ENCODE measurements at places on chromosomes 6 and 20. TPM values are rescaled to one million over a fixed set of nuclear protein-coding genes. Genes with fewer than 3 reads are reported as not detected.

DNA sequence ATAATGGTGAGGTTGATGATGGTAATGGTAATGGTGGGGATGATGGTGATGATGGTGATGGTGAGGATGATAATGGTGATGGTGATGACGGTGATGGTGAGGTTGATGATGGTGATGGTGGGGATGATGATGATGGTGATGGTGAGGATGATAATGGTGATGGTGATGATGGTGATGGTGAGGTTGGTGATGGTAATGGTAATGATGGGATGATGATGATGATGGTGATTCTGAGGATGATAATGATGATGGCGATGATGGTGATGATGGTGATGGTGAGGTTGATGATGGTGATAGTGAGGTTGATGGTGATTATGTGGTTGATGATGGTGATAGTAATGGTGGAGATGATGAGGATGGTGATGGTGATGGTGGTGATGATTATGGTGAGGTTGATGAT, 9.7 kb downstream of the BPI start:
- no peak overlapping the region for H3K27ac ChIP-seq
- no peaks in the 10 kb centered on the region for H3K27me3 ChIP-seq
- no peak overlapping the region for H3K4me3 ChIP-seq
- H3K4me1 ChIP-seq: no peaks in the 10 kb centered on the region

GRCh38 chr6:45253453-45253852, 74.7 kb upstream of the RUNX2 start:
- H3K27ac ChIP-seq: no peak overlapping the region
- no peak overlapping the region for H3K4me3 ChIP-seq
- H3K27me3 ChIP-seq: no peaks in the 10 kb centered on the region

DNA sequence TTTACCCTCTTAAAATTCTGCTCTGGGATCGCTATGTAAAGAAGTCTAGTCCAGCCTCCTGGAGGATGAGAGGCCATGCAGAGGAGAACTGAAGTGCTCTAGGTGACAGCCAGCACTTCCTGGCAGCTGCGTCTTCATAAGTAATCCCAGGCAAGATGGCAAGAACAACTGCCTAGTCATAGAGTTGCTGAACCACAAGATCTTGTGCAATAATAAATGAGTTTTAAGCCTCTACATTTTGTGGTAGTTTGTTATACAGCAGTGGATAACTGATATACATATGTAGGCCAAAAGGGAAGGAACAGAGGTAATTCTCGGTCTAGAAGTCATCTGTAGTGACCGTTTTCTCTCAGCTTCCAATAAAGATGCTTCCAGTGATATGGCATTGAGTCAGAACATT, 103.8 kb upstream of the FLRT3 start:
- H3K27ac ChIP-seq: no peak overlapping the region
- H3K4me3 ChIP-seq: no peak overlapping the region
- H3K4me1 ChIP-seq: peaks cover 8% of the 10 kb centered on the region
- H3K36me3 ChIP-seq: no peaks in the 10 kb centered on the region

- no peaks in the 10 kb centered on the region for H3K36me3 ChIP-seq
- H3K27me3 ChIP-seq: no peaks in the 10 kb centered on the region
- H3K27ac ChIP-seq: no peak overlapping the region
- peaks cover 8% of the 10 kb centered on the region for H3K4me1 ChIP-seq
These were observed 21.3 kb downstream of the GRM1 start for GRCh38 chr6:146050168-146050567.

DNA sequence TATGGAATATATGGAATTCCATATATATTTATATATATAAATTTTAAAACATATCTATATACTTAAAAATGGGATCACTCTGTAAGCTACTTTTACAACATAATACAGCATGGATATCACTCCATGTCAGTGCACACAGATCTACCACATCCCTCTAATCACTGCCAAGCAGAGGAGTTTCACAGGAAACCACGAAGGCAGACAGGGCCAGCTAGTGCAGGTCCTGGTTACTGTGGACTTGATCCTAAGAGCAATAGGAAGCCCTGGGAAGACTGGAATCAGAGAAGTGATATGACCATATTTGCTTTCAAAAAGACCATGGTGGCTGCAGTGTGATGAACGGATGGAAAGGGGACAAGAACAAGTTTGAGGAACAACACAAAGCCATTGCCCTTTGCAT, 40.0 kb upstream of the NRN1 start:
- no peaks in the 10 kb centered on the region for H3K4me1 ChIP-seq
- no peak overlapping the region for H3K27ac ChIP-seq
- no peaks in the 10 kb centered on the region for H3K36me3 ChIP-seq
- no peaks in the 10 kb centered on the region for H3K27me3 ChIP-seq
- H3K4me3 ChIP-seq: no peak overlapping the region
- DNase-seq: no peak

DNA sequence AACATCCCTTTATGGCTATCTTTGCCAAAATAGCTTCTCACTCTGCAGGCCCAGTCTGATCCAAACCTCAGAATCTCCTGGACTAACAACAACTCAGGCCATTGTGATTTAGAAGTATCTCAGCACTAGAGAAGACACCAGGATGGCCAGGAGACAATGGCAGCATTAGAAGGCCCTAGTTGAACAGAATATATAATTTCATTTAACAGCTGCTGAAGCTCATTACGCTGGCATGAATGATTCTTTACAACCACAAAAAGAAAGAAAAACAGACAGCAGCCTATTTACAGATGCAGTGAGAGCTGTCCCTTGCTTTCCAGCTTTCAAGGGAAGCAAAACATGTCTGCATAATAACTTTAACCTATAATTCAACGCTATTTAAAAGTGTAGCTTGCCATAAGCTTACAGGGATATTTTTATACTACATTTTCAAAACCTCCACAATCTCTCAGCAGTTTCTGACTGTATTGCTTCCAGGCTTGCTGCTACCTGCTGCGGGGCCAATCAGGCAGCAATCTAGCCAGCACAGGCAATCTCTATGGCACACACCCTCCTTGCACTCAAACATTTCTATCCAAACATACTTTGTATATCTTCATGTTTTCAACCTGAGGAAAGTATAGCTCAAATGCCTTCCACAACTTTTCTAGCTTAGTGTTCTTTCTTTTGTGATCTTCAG, 107.3 kb downstream of the OGFRL1 start:
- no peak for DNase-seq
- H3K36me3 ChIP-seq: peaks cover 64% of the 10 kb centered on the region
- H3K27me3 ChIP-seq: no peaks in the 10 kb centered on the region
- H3K27ac ChIP-seq: peak overlapping the region; percentile 1

DNA sequence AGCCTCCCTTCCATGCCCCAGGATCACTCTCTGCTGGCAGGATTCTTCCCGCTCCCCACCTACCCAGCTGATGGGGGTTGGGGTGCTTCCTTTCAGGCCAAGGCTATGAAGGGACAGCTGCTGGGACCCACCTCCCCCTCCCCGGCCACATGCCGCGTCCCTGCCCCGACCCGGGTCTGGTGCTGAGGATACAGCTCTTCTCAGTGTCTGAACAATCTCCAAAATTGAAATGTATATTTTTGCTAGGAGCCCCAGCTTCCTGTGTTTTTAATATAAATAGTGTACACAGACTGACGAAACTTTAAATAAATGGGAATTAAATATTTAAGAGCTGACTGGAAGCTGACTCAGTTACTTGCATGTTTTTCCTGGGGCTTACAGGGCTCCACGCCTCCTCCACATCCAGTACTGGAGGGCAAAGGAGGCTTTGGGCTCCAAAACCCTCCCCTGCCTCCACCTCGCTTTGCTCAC, 24.3 kb upstream of the FANCE start:
- H3K27ac ChIP-seq: no peak overlapping the region
- no peaks in the 10 kb centered on the region for H3K4me1 ChIP-seq
- H3K27me3 ChIP-seq: no peaks in the 10 kb centered on the region
- DNase-seq: no peak
- no peak overlapping the region for H3K4me3 ChIP-seq

DNA sequence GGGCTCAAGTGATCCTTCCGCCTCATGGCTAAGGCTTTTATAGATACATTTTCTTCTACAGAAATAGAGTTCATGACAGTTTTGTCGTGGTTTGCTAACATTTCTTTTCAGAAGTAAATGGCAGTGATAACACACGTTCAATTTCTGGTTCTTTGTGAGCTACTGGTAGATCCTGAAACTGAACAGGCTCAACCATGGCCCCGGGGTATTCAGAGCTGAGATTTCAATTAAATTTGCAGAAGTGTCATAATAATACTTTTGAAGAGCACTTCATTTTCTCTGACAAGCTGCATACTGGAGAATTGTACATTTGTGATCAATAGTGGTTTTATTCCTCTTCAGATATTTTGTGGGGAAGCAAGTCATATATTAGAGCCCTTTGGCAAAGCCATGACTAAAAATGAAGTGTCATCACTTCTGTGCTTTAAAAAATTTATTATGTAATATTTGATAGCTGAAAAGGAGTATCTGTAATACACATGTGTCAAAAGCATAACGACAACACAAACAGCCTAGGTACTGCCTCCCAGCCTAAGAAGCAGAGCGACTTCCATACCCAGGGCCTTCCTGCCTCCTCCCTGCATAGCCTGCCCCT, 84.3 kb upstream of the SCP2D1 start:
- H3K36me3 ChIP-seq: no peaks in the 10 kb centered on the region
- H3K27me3 ChIP-seq: no peaks in the 10 kb centered on the region
- H3K4me3 ChIP-seq: no peak overlapping the region
- H3K4me1 ChIP-seq: peaks cover 10% of the 10 kb centered on the region
- DNase-seq: no peak

- H3K36me3 ChIP-seq: no peaks in the 10 kb centered on the region
- no peak overlapping the region for H3K27ac ChIP-seq
- no peaks in the 10 kb centered on the region for H3K27me3 ChIP-seq
- H3K4me3 ChIP-seq: peak overlapping the region; percentile 47
These were observed 149.3 kb upstream of the FOXQ1 start for GRCh38 chr6:1162367-1163275.

TFAP2A gene
- 77.0 TPM for total RNA-seq

SLC17A3 gene
- total RNA-seq: not detected

Data from Calu3 (cell line).